BE2C (cell line): ENCODE measurements at places on chromosomes 4 and X.
A peak's percentile ranks its signal among the peaks of the same experiment; 100 is the strongest.

- no peak for DNase-seq
These were observed 323.2 kb upstream of the INTU start for GRCh38 chr4:127309369-127310102.

DNA sequence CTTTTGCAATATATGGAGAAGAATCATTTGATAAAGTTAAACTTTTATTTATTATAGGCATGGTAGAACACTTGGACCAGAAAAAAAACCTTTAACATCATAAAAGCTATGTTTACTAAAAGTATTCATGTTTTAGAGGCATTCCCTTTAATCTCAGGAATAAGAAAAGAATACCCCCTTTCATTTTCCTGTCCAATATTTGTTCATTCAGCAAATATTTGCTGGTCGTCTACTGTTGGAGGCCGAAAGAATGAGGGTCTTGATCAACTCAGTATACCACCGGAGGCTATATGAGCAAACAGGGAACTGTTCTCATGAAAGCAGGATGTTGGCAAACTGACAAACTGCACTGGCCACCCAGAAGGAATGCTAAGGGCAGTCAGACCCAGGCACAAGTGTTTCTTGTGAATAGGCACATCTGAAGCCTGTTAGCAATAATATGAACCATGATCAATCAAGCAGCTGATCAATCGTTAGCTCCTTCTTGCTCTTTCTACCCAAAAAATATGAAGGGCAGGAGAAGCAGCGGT is 480.8 kb upstream of the FAT1 start:
- no peak for DNase-seq

DNA sequence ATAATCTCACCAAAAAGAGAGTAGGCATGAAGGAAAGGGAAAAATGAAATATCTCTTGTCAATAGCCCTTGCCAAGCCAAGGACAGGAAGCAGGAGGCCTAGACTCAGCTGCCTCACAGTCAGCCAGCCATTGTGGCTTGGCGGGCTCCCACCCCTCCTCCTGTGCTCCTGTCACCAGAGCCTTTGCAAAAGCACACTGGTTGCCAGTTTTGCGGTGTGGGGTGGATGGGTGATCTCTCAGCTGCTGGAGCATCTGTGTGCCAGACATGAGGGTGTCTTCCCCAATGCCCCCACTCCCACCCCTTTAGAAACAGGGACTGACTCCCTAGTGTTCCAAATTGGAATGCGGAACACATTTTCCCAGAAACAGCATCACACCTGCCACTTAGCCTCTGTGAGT is 26.1 kb downstream of the ARHGEF6 start:
- no peak for DNase-seq

DNA sequence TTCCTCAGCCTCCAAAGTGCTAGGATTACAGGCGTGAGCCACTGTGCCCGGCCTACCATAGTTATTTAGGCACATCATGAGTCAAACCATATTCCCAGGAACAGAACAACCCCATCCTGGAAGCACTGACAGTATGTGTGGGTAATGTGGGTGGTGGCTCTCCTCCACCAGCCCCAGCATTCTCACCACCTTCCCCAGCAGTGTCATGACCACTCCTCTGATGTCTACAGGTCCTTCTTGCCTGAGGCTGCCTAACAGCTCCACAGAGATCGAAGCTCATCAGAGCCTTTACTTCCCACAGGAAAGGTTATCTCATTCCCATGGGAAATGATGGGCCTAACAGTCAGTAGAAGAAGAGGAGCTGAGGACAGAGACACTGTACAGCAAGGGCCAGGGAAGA is 129.5 kb upstream of the GPC4 start:
- no peak for DNase-seq

DNA sequence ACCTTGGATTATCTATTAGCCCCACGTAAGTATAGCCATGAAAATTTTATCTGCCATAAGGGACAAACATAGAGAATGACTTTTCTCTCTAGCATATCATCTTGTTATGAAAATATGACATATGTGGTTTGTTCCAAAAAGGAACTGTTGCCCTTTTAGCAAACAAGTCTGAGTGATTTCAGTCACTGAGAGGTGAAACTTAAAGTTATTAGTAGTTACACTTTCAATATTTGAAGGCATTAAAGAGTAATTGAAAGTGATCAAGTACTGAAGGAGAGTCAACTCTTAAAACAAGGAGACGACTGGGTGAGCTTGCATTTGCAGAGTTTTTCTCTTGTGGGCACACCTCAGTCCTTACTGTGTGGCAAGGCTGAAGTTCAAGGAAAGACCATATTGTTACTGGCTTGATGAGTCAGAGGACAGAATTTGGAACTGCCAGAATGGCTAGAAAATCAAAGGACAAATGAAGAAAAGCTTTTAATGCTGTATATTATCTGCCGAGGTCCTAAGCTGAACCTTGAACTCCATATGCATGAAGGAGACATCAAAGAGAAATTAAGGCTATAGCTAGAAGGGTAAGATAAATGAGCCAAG is 205.1 kb upstream of the EMCN start:
- DNase-seq: no peak

- DNase-seq: no peak
These were observed 80.1 kb downstream of the TMEM131L start for GRCh38 chr4:153546280-153546679.

DNA sequence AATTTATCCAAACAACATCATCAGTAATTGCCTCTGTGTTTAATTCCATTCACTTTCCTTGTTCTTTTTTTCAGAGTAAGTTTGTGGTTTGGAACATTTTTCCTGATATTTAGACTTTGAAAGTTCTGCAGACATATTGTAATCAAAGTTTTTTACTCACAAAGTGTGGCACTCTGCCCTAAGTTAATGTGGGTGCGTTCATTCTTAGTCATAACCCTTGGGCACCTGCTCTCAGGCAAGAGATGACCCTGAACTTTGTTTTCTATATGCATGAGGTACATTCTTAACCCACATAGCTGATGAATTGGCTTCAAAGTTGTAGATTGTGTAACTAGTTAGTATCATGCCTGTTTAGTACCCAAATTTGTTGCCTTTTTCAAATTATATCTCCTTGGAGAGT is 424.3 kb downstream of the GRXCR1 start:
- no peak for DNase-seq

DNA sequence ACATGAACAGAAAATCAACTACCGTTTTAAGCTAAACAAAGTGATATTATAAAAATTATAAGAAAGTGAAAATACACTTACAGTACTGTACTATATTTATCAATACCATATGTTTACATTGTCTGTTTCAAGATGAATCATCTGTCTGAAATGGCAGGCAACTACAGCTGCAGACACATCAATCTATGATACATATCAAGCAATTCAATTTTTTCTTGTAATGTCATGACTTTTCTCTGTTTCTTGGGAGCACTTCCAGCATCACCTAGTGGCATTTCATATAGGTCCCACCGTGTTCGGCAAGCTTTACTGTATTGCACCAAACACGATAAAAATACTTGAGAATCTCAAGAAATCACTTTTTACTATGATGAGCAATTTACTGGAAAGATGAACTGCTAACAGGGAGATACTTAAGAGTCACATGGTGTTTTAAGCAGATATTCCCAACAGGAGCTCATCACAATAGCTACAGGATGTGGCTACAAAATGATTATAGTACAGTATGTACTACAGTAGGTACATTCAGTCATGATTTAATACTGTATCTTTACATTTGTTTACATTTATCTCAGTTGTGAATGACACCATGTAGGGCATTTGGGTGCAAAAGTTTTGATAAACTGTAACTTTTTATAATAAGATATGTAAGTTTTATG is 207.4 kb downstream of the ADAM29 start:
- DNase-seq: no peak

DNA sequence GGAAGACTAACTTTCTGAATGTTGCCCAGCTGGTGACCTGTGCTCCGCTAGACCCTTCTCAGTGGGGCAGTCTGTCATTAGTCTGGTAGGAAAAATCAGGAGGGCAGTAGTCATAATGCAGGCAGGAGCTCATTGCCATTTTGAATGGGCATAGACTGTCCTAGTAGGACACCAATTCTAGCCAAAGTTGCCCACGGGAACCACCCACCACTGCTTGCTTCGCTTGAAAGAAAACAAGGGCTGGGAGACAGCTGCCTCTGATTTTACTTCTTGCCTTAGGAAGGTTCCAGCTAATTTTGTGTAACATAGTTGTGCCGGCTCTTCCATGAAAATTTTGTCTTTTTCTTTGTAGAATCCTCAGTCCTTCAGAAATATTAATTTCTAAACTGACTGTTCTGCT is 23.3 kb downstream of the HOPX start:
- no peak for DNase-seq

DNA sequence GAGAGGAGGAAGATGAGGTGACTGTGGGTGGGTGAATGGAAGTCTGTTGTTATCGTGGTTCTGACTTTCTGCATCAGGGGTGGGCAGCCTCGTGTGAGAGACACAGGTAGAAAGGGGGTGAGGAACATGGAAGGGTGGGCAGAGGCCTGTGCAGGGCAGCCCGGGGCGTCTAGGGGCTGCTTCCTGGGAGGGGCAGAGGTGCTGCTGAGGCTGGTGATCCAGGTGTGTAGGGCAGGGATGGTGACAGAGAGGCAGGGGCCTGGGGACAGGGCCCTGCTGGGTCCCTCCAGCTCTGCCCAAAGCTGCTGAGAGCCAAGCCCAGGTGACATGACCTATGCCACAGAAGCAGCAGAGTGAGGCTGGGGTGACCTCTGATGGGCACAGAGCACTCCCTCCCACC is 89.7 kb upstream of the C4orf50 start:
- DNase-seq: no peak

DNA sequence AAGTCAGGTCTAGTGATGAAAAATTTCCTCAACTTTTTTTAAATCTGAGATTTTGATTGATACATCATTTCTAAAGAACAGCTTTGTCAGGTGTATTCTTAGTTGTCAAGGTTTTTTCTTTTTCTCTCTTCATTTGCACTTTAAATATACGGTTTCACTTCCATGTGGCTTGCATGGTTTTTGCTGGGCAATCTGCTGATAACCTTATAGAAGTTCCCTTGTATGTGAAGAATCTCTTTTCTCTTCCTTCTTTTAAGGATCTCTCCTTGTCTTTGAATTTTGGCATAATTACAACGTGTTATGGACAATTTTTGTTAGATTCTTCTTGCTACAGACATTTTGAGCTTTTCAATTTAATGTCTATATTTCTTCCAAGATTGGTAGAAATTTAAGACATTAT is 76.4 kb downstream of the ZNF721 start:
- DNase-seq: no peak

- DNase-seq: no peak
These were observed 14.6 kb downstream of the SMIM20 start for GRCh38 chr4:25928379-25929297.

DNA sequence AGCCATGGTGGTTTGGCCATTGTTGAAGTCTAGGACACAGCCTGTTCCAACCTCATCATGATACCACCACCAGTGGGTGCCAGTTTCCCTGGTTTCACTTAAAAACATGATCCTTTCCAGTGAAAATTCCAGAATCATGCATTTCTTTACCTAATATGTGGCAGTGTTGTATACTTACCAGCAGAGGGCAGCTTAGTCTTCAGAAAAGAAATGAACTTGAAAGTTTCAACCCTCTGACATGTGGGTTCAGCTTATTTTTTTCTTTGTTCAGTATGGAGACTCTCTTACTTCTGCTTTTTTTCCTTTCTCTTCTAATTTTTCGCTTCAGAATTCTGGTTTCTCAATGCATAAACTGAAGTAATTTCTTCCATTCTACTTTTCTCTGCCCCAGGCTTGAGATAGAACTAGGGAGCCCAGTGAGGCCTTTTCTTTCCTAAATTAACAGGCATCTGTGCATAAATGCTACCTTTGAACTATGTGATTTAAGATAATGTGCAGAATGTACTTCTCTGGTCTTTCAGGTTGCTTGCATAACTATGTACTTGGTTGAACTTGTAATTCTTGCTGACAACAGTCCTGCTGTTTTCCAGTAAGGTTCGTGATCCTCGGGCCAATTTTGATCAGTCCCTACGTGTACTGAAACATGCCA is 10.7 kb downstream of the LIAS start:
- DNase-seq: peak; percentile 63

DNA sequence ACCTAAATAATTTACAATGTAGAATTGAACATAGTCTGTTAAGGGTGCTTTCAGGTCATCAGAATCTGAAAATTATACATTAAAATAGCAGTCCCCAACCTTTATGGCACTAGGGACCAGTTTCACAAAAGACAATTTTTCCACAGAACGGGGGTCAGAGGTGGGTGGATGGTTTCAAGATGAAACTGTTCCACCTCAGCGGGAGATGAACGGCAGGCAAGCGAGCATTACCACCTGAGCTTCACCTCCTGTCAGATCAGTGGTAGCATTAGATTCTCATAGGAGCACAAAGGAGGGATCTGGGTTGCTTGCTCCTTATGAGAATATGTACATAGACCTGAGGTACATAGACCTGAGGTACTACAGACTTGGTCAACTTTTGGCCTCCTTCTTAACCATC is 29.0 kb downstream of the LRBA start:
- DNase-seq: no peak

- DNase-seq: no peak
These were observed 239.2 kb downstream of the ARHGAP10 start for GRCh38 chr4:147971116-147971515.

GRCh38 chr4:152148057-152148456 is 387.2 kb upstream of the GATB start:
- no peak for DNase-seq

DNA sequence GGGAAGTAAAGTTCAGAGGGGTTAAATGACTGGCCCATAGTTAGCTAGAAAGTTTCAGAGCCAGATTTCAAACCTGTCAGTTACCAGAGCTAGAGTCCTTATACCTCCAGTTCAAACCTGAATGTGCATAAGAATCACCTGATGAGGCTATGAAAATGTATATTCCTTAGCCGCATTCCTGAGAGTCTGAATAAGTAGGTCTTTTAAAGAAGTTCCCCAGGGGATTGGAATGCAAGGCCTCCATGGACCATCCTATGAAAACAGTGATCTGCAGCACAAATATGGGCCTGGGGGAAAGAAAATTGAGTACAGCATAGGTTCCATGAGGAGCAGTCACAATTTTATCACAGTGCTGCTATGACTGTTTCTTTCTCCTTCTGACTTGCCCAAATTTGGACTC is 263.9 kb upstream of the CXorf66 start:
- no peak for DNase-seq

- DNase-seq: no peak
These were observed 129.3 kb upstream of the PGRMC2 start for GRCh38 chr4:128416921-128417320.
